CD4-positive, alpha-beta T cell treated with Interleukin-10 for 1 hour (primary cell): ENCODE measurements at places on chromosomes 13 and 19.

- no peak for DNase-seq
Measured at GRCh38 chr13:108728370-108728769, 99.0 kb downstream of the MYO16 start.

DNA sequence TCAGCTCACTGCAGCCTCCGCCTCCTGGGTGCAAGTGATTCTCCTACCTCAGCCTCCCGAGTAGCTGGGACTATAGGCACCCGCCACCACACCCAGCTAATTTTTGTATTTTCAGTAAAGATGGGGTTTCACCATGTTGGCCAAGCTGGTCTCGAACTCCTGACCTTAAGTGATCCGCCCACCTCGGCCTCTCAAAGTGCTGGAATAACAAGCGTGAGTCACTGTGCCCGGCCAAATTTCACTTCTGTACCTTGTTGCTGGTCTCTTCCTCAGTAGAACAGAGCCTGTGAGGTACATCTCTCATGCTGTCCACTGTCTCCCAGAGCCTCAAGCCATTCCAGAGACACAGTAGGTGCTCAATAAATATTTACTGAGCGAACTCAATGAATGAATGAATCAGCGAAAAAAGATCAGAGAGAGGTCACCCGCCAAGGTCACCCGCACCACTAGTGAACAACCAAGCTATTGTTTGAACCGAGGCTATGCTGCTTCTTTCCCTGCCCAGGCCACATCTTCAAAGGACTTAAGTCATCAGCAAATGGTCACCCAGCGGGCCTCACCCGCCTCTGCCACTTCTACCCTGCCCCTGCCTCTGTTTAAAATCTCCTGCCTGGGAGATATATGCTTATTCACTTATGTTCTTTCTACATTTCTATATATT, 9.3 kb downstream of the TMEM143 start:
- DNase-seq = no peak

- DNase-seq = no peak
Measured at GRCh38 chr19:42158926-42159325, 26.7 kb upstream of the POU2F2 start.

DNA sequence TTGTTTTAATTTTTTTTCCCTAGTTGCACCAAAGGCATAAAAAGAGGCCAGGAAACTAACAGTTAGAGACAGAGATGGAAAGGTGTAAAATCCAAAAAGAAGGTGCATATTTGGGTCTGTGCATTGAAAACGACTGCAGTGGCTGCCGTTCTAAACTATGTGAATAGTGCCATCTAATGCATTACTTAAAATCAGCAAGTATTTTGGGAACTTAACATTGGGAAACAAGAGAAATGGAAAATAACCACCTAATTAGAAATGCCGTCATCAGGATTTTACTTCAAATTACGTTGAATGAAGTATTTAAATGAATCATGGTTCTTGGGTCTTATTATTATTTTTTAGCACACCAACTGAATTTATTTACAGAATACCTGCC, 189.5 kb upstream of the MIR17HG start:
- DNase-seq = no peak

DNA sequence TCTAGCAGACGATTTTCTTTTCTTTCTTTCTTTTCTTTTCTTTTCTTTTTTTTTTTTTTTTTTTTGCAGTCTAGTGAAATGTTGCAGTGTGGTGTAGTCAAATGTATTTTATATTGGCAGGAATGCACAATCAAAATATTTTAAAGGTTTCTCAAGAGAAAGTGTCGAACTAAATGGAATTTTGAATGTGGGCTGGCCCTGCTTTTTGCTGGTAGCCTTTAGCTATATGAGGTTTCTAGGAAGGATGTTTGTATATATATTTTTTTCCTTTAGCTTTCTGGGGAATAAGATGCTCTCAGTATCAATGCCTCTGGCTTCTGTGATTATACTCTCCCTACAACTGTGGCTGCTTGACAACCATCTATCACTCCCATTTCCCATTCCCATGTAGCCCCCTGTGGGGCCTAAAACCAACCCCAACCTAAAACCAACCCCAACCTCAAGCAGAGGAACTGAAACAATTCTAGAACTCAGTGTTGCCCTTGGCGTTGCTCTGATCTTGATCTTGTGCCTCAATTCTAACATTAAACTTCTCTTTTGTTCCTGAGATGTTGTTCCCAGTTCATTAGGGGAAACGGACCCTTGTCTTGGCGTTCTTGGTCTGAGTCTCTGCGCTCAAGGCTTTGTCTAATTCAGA, 27.1 kb downstream of the CYSLTR2 start:
- no peak for DNase-seq

GRCh38 chr13:112447761-112448603, 71.8 kb downstream of the SPACA7 start:
- no peak for DNase-seq

GRCh38 chr19:11067356-11068113, 21.7 kb upstream of the LDLR start:
- DNase-seq = no peak

DNA sequence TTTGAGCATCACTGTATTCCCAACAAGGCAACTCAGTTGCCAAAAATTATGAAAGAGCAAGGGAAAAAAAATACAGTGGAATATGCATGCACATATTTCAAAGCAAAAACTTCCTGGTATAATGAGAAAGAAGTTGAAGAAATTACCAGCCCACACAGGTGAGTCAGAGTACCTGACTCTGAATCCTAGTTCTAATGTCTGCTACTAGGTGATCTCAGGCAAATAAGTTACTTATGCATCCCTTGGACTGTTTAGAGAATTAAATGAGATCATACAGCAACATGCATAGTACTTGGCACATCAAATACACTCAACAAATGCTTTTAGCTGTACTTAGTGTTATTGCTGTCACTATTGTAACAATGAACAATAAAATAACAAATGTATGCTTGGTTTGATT, 144.9 kb downstream of the MIPEP start:
- no peak for DNase-seq

DNA sequence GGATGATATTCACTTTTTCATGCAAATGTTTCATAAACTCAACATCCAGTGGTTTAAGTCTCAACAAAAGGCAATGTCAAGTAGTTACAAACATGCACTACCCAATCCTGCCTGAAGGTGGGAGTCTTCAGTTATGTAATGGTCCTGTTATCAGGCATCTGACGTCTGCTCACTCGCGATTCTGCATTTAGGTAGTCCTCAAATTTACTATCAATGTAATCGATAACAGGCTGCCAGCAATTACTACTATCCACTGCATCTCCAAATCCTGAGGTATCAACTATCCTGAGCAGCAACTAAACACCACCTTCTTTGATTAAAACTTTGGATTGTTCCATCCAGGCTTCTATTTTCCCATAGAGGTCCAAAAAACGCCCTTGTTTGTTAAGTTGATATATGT, 51.2 kb downstream of the NLRP12 start:
- DNase-seq = peak; percentile 53
